ENCODE measurements at places on chromosomes 7 and 10.
A peak's percentile ranks its signal among the peaks of the same experiment; 100 is the strongest.

DNA sequence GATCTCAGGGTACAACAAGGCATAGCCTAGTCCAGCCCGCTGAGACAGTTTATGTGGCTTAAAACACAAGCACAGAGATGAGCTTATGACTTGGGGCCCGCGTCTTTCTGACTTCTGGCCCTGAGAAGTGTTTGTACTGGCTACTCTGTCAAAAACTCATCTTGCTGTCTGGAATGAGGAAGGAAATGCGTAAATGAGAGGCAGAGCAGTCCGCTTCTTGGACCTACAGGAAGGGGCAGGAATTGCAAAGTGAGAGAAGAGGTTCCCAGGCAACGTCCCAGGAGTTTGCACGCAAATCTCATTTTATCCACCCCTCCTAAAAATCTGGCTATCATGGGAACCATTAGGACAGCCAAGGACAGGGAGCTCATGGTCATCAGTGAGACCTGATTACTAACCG lies 5.5 kb downstream of the ANXA11 start:
- no peak for DNase-seq

- DNase-seq, result peak; percentile 5
Observed at GRCh38 chr7:5139998-5140397, 50.0 kb upstream of the WIPI2 start.

DNA sequence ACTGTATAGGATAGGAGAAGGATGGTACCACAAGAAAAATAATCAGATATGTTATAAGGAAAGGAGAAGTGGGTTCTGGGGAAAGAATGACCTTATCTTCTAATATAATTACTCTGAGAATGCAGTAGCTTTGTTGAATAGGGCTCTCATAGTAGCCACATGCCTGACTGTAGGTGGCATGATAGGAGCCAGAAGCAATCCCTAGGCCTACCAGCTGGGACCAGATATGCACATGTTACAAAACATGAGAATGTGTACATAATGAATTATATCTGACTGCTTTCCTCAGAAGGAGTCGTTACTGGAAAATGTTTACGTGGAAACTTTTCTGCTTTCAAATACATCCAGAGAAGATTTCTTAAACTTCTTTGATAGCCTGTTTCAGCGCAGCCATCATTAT lies 53.2 kb upstream of the FAM3C start:
- peak; percentile 19 for DNase-seq

GRCh38 chr7:129012641-129013040 lies 42.3 kb downstream of the TNPO3 start:
- no peak for DNase-seq

All from myocyte (in vitro differentiated cells).